ENCODE measurements at places on chromosomes 7 and 10. TPM values are rescaled to one million over a fixed set of nuclear protein-coding genes. Genes with fewer than 3 reads are reported as not detected.

GRCh38 chr10:99393036-99393435 is 37.4 kb downstream of the GOT1 start:
- DNase-seq, result peak; percentile 45

DNA sequence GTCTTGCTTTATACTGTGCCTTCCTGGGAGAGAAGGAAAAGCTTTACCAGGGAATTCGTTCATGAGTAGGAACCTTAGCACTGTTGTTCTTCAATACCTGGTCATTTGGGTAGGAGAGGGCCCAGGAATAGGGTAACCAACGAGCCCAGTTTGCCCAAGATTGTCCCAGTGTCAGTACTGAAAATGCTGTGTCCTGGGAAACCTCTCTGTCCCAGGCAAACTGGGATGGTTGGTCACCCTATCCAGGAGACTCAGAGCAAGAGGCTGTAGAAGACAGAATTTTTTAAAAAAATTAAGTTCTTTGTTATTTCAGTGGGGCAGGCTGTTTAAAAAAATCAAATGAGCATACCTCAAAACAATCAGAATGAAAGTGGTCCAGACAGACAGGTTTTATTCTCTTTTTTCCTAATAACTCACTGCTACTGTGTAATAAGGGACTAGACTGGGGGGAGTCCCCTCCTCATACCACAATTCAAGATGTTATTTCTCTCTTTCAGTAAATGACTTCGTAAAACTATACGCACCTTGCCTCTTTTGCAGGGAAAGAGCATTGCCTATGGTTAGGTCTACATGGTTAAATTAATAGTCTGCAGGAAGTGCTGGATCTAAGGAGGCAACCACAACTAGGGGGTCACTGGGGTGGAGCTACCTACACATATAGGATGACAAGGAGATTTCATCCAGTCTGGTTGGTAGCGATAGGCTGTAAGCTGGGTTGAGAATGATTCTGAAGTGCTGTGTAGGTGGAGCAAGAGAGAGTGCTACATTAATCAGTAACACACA is 41.1 kb upstream of the FAM133B start:
- DNase-seq, result no peak

GRCh38 chr10:11878776-11879175 is 55.6 kb downstream of the PROSER2 start:
- no peak for DNase-seq

DNA sequence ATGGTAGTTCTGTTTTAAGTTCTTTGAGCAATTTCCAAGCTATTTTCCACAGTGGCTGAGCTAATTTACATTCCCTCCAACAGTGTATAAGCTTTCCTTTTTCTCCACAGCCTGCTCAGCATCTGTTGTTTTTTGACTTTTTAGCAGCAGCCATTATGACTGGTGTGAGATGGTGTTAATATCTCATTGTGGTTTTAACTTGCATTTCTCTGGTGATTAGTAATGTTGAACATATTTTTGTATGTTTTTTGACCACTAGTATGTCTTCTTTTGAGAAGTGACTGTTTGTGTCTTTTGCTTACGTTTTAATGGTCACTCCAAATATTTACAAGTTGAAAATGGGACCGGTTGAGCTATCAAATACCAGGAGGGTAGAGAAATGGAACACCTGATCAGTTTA is 20.4 kb downstream of the GNG11 start:
- DNase-seq, result no peak

ASAH2 gene
- total RNA-seq, result 14.0 TPM

GRCh38 chr10:132006966-132007365 is 25.2 kb upstream of the BNIP3 start:
- no peak for DNase-seq

OR2A1 gene
- not detected for total RNA-seq

DNA sequence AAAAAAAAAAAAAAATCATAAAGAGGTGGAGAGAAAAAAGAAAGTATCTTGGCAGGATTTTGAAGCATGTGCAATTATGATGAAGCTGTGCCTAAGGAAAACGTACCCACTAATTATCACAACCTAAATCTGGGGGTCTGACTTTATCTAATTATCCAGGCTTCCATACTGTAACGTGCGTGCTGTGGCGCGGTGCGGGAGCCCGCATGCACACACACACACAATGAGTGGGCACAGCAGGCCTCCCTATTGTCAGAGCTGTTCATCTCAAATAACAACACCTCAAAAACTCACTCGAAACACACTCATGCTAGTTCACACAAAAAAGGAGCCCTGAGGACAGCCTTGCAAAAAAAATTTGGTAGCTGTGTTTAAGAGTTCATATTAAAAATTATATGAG is 31.9 kb downstream of the BEND7 start:
- no peak for DNase-seq

GRCh38 chr7:29463504-29464158 is 100.0 kb upstream of the PRR15 start:
- DNase-seq, result peak; percentile 46
